ENCODE measurements at places on chromosomes 4 and X.

- DNase-seq: no peak
Observed at GRCh38 chr4:24117975-24118374, 228.1 kb upstream of the PPARGC1A start.

DNA sequence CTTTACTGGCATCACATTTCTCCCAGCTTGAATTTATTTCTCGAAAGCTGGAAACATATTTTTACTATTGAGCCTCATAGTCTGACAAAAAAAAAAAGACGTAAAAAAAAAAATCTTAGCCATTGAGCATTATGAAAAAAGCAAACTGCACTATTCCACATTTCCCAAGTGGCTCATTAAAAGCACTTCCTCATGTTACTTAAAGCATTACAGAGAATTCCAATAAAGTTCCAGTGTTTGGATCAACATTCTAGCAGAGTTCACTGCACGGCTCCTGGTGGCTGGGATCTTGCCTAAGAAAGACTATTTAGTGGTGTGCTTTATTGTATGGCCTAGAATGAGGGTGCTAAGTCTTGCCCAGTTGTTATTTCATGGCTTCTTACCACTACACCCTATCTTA is 476.2 kb downstream of the PPARGC1A start:
- no peak for DNase-seq

DNA sequence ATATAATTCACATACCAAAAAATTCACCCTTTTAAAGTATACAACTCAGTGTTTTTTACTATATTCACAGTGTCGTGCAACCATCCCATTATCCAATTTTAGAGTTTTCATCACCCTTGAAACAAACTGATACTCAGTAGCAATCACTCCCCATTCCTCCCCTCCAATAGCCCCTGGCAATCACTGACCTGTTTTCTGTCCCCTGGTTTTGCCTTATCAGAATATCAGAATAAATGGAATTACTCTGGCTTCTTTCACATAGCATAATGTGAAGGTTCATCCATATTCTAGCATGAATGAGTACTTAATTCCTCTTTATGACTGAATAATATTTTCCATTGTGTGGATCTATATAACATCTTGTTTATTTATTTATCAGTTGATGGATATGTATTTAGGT is 153.2 kb downstream of the AASDH start:
- DNase-seq: no peak

- no peak for DNase-seq
Observed at GRCh38 chrX:71216485-71216884, 6.5 kb upstream of the GJB1 start.

- DNase-seq: no peak
Observed at GRCh38 chrX:21905313-21905712, 35.2 kb upstream of the SMS start.

- DNase-seq: no peak
Observed at GRCh38 chrX:97039363-97040029, 155.8 kb downstream of the RPA4 start.

- DNase-seq: no peak
Observed at GRCh38 chrX:153423652-153424051, 12.4 kb downstream of the ZFP92 start.

DNA sequence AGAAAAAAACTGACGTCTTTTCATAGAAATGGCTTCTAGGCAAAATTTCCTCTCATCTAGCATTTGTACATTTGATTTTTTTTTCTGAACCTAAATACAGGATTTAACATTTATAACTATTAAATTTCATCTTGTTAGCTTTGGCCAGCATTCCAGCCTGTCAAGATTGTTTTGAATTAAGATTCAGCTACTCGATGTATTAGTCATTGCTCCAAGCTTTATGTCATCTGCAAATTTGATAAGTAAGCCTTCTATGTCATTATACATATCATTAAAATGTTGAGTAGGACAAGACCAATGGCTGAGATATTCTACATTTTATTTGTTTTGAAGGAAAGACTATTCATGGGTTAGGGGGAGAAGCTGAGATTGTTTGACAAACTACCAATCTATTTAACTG is 46.7 kb downstream of the DDX53 start:
- DNase-seq: no peak

GRCh38 chr4:1115528-1116293 is 2.3 kb upstream of the RNF212 start:
- DNase-seq: no peak

GRCh38 chrX:96707804-96708203 is 23.2 kb downstream of the DIAPH2 start:
- no peak for DNase-seq

DNA sequence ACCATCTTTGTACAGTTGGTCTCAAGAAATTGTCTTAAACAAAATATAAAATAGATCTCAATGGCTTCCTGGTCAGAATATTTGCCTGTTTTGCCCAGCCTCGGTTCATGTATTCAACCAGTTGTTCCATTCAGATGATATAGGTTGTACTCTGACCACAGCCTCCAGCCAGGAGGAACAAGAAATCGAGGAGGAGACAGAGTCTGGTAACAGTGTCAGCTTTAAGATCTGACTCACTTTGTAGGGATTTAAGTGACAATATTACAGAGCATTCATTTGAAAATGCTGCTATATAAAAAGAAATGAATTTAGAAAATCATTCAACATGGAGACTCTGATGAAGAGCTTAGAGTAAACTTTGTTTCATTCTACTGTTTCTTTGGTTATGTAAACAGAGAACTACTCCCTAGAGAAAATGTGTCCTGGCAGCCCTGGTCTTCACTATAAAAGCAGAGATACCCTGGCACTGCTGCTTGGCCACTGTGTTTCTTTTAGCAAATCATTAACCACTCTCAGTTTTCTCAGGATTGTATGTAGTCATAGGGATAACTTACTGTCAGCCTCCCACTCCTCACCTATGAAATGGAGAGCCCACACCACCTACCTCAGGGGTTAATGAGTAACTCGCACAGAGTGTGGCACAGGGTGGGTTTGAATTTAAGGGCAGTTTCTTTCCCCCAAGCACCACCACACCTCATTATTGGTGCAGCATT is 53.5 kb downstream of the PAGE2 start:
- DNase-seq: no peak

GRCh38 chrX:40177117-40177430 is 79.3 kb upstream of the BCOR start:
- no peak for DNase-seq

DNA sequence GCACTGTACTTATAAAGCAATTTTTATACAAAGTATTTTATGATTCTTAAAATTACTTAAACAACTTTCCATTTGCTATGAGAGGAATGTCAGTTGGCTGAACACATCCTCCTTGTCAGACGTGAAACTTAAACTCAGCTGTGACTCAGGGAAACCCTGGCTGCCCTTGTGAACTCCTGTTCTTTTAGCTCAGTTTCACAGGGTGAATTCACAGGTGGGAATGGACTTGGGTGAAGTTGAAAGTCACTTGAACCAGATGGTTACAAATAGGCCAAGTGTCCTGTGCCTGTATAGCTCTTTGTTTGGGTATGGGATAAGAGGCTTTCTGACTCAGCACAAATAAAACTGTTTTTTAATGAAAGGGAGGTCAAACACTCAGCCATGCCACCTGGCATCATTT is 67.4 kb upstream of the FAM47B start:
- no peak for DNase-seq

DNA sequence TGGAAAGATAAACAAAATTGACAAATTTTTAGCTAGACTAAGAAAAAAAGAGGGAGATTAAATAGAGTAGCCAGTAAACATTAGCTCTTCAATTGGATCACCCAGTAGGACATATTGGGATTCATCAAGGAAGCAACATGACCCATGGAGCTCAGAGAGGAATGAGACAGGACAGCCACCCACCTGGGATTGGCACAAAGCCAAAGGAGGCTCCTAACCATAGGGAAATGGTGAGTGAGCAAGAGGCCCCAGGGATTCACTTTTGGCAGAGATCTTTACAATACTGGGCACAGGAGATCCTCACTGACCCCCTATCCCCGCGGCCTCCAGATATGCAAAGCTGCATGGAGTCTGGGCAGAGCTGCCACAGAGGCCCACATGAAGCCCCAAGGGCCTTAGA is 34.8 kb upstream of the CXCL6 start:
- no peak for DNase-seq

- no peak for DNase-seq
Observed at GRCh38 chr4:67521506-67521905, 23.8 kb downstream of the CENPC start.

DNA sequence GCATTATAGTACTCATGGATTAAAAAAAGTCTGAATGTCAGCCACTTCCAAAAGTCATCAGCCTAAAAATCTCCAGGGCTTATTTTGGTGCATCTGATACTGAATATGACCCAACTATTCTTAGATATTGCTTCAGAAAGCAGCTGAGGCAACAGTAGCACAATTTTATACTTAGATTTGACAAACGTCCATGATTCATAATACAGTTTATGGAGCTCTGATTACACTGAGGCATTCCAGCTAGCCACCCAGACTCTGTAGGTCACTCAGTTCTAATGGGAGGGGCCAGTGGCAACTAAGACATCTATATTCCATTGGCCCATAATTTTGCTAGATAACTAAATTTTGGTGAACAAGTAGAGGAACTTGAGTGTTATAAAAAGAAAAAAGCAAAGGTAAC is 10.3 kb downstream of the SPATA4 start:
- no peak for DNase-seq

- DNase-seq: no peak
Observed at GRCh38 chr4:184451726-184452125, 22.6 kb downstream of the IRF2 start.
